ENCODE measurements at places on chromosomes 11 and 22. TPM values are rescaled to one million over a fixed set of nuclear protein-coding genes. Genes with fewer than 3 reads are reported as not detected.

The AIFM3 gene
- 72.6 TPM for polyA plus RNA-seq

The LRRC55 gene
- not detected for polyA plus RNA-seq

The RAB30 gene
- polyA plus RNA-seq = 12.4 TPM

The LRRC74B gene
- polyA plus RNA-seq = 0.06 TPM

The MED15 gene
- polyA plus RNA-seq = 37.5 TPM

The OR5B2 gene
- polyA plus RNA-seq = not detected

The MYBPC3 gene
- 0.29 TPM for polyA plus RNA-seq

The OR8K1 gene
- not detected for polyA plus RNA-seq
